ENCODE measurements at places on chromosomes 2 and 18.

DNA sequence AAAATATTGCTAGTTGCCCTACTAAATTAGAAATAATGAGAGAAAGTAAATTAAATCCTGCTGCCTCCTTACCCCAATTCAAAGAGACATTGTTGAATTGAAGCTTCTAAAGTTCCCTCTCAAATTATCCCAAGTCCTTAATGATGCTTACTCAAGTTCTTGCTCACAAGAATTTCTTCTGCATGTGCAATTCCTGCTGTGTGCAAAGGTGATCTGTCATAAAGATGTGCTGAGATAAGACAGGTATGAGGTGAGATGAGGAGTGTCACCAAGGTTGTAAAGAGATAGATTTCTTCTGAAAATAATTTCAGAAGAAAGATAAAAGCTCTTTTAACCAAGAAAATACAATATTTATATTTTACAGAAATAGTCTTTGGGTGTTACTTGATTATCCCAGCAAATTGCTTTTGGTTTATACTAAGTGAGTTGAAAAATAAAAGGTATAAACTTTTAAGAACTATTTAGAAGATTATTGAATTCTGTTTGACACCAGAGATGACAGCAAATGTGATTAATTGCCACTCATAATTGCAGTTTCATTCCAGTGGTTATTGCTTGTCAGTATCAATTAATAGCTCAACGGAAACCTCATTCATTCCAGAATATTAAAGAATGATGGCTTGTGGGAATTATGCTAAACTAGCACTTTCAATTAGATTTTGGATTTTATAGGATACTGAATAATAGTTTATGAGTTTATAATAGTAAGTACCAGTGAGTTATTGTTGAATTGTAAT, 674.3 kb downstream of the STK39 start:
- no peak for DNase-seq

DNA sequence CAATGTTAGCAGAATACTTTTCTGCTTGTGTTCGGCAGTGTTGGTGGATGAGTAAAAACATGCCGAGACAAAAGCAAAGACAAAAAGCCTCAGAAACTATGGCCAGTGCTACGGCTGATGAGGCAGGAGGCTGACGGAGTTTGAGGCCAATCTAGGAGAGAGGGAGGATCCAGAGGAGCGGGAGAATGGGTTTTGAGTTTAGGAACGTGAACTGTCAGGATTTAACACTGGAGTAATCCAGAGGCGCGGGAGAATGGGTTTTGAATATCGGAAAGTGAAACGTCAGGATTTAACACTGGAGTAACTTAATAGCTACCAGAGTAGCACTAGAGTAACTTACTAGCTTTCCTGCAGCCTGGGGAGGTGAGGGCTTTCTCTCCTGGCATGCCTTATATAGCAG, 37.4 kb downstream of the LYPD6B start:
- no peak for DNase-seq

DNA sequence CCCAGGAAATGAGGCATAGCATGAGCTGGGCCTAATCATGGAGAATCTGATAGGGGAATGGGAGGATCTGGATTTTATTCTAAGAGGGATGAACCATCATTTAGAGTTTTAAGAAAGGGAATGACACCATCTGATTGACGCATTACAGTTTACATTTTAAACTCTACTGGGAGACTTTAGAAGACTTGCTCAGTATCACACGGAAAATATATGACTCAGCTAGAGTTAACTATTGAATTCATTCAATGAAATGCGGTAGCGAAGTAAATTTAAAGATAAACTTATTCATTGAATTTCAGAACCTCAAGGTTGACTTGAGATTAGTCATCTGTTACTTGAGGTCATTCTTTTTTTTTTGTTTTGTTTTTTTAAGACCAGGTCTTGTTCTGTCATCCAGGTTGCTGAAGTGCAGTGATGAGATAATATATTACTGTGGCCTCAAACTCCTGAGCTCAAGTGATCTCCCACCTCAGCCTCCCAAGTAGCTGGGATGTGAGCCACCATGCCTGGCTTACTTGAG, 25.0 kb downstream of the MC4R start:
- DNase-seq: no peak

GRCh38 chr18:57437766-57438671, 2.8 kb downstream of the ONECUT2 start:
- peak; percentile 90 for DNase-seq

- DNase-seq: no peak
These were observed 164.3 kb downstream of the LTBP1 start for GRCh38 chr2:33111002-33111446.

GRCh38 chr2:214077727-214078126, 333.1 kb upstream of the VWC2L start:
- DNase-seq: no peak

DNA sequence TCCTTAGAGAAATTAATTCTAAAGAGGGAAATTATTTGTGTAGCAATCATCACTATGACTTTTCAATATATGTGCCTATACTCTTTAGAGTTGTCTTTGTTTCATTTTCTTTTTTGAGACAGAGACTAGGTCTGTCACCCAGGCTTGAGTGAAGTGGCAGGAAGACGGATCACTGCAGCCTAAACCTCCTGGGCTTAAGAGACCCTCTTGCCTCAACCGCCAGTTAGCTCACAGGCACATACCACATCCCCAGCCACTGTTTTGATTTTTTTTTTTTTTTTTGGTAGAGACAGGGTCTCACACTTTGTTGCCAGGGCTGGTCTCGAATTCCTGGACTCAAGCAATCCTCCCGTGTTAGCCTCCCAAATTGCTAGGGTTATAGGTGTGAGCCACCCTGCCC, 12.4 kb downstream of the YWHAQ start:
- DNase-seq: no peak

- DNase-seq: peak; percentile 31
These were observed 227.5 kb downstream of the MTX2 start for GRCh38 chr2:176496761-176497160.

- no peak for DNase-seq
These were observed 599.9 kb downstream of the TMEM182 start for GRCh38 chr2:103361712-103362111.

- peak; percentile 25 for DNase-seq
These were observed 71.1 kb upstream of the DSC1 start for GRCh38 chr18:31233621-31234275.

- DNase-seq: no peak
These were observed 550.8 kb upstream of the CHAC2 start for GRCh38 chr2:53216805-53217204.

- no peak for DNase-seq
These were observed 101.5 kb downstream of the AFF3 start for GRCh38 chr2:100040906-100041305.

GRCh38 chr2:64913357-64913869, 75.8 kb upstream of the SLC1A4 start:
- DNase-seq: peak; percentile 3

GRCh38 chr2:231717281-231718171, 9.2 kb downstream of the PTMA start:
- peak; percentile 86 for DNase-seq

GRCh38 chr2:88933091-88933490, 241.6 kb downstream of the RPIA start:
- no peak for DNase-seq

- peak; percentile 87 for DNase-seq
These were observed 209.2 kb upstream of the LRATD1 start for GRCh38 chr2:14423145-14423906.

DNA sequence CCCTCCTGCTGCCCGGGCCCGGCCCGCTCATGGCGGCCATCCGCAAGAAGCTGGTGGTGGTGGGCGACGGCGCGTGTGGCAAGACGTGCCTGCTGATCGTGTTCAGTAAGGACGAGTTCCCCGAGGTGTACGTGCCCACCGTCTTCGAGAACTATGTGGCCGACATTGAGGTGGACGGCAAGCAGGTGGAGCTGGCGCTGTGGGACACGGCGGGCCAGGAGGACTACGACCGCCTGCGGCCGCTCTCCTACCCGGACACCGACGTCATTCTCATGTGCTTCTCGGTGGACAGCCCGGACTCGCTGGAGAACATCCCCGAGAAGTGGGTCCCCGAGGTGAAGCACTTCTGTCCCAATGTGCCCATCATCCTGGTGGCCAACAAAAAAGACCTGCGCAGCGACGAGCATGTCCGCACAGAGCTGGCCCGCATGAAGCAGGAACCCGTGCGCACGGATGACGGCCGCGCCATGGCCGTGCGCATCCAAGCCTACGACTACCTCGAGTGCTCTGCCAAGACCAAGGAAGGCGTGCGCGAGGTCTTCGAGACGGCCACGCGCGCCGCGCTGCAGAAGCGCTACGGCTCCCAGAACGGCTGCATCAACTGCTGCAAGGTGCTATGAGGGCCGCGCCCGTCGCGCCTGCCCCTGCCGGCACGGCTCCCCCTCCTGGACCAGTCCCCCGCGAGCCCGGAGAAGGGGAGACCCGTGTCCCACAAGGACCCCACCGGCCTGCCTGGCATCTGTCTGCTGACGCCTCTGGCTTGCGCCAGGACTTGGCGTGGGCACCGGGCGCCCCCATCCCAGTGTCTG, 767 bp downstream of the RHOB start:
- no peak for DNase-seq

DNA sequence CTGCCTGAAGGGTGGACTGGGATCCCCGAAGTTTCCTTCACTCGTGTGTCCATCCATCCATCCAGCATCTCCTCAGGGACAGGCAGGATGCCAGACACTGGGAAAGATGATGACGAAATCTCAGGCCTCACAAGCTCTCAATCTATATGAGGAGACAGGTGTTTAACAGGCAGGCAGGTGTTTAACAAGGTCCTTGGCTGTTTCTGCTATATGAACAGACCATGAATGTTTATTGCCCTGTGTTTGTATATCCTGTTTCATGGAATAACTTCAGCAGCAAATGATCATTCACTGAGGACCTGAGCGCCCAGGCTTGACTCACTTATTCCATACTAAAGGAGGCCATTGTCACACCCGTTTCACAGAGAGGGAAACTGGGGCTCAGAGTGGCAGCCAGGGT, 685.8 kb upstream of the HS6ST1 start:
- DNase-seq: no peak

DNA sequence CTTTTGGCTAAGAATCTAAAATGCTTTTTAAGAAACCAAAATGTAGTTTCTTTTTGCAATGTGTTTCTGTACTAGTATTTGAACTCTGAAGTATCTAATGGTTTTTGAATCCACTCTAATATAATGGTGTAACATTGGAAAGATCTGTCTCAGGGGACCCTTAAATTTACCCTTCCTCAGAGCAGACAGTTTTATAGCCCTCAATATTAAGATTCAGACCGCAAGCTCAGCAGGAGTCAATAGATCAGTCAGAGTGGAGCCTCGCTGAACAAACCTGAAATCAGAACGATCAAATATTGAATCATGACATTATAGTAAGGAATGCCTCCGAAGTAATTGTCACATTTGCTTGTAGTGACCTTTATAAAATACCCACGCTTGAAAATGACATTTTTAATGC, 18.3 kb downstream of the SGPP2 start:
- DNase-seq: no peak

DNA sequence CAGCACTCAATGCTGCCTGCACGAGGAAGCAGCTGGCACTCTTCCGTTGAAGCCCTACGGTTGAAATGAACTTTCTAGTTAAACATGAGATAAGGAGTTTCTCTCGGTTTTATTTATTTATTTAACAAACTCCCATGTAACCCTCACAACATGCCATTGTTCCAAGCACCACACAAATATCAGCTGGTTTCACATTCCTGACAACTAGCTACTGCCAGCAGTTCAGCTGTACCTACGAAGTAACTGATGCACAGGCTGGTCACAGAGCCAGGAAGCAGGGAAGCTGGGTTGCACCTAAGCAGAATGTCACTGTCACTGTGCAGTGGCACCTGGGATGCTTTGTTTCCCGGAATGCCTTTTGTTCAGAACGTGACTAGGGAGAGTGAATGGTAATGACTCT, 18.1 kb downstream of the TIMM21 start:
- DNase-seq: no peak

GRCh38 chr2:24632172-24632571, 141.1 kb downstream of the NCOA1 start:
- DNase-seq: peak; percentile 80

DNA sequence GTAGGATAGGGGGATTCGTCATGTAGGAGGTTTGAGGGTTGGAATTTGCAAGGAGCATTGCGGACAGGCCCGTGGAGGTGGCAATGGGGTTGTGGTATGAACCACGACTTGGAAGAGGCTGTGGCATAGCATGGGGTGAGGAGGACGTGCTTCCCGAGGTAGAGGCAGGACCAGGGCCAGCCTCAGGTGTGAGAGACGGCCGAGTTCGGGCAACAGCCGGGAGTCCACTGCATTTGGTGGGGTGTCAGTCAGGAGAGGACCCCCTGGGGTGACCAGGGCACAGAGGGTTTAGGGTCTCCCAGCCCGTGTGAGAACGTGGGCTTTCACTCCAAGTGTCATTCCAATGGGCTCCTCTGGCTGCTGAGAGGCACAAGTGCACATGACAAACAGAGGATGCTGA, 339.0 kb downstream of the EIPR1 start:
- DNase-seq: no peak

DNA sequence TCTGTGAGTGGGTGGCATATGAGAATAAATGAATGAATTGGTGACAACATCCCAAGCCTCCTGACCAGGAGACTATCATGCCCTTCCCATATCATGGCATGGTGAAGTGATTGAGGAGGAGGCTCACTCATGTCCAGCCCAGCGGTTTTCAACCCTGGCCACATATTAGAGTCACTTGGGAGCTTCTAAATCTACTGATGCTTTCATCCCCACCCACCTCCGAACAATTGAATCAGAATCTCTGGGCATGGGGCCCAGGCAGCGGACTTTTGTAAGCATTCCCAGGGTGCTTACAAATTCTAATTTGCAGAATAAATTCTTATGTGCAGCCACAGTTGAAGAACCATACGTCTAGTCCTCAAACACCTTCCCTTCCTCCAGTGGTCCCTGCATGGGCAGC, 81.7 kb upstream of the SEC11C start:
- no peak for DNase-seq

- no peak for DNase-seq
These were observed 447.2 kb upstream of the SPHKAP start for GRCh38 chr2:228628682-228629081.

DNA sequence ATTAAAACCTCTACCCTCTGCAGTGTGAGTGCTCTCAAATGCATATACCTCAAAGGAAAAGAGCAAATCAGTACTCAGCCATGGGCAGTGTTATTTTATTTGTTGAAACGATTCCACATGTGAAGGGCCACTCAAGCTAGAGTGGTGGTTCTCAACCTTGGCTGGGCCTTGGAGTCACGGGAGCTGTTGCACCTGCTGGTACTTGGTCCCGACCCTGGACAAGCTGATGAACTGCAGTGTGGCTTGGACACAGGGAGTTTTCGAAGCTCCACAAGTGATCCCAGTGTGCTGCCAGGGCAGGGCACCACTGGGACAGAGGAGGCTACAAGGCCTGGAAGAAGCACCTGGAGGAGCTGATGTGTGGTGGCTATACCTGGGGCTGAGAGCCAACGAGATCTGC, 19.7 kb downstream of the GNLY start:
- DNase-seq: no peak

GRCh38 chr2:151658081-151658480, 76.2 kb downstream of the NEB start:
- DNase-seq: no peak

- DNase-seq: peak; percentile 61
These were observed 78.8 kb upstream of the GAREM1 start for GRCh38 chr18:32549248-32550110.

GRCh38 chr2:206859330-206859739, 80.0 kb upstream of the CPO start:
- peak; percentile 5 for DNase-seq

- DNase-seq: no peak
These were observed 42.7 kb downstream of the RAB31 start for GRCh38 chr18:9750606-9751304.

- DNase-seq: no peak
These were observed 109.8 kb upstream of the SIX2 start for GRCh38 chr2:45119038-45119437.

GRCh38 chr2:182047544-182047943, 61.9 kb downstream of the PPP1R1C start:
- no peak for DNase-seq

GRCh38 chr18:58495207-58495606, 133.7 kb downstream of the ALPK2 start:
- DNase-seq: no peak

Data from OCI-M1 (cell line).